Brain microvascular endothelial cell (primary cell): ENCODE measurements at places on chromosomes 2 and 18.

GRCh38 chr2:44789971-44790721 lies 151.4 kb upstream of the SIX3 start:
- no peak for DNase-seq

DNA sequence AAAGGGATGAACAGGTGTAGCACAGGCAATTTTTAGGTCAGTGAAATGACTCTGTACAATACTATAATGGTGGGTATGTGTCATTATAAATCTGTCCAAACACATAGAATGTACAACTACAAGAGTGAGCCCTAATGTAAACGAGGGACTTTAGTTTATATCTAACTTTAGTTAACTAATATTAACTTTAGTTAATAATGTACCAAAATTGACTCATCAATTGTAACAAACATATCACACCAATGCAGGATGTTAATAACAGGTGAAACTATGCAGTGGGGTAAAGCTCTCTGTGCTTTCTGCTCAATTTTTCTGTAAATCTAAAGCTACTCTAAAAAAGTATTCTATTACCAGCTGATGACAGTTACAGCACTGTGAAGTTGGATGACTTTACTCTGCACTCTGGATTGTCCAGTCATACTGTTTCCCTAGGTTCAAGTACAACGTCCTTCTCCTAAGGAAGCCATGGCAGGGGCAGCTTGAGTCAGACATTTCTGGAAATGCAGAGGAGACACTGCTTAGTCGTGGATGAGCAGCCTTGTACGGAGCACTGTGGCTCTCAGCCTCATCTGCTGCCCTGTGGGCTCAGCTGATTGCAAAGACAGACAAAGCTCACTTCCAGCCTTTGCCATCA lies 26.1 kb downstream of the TGFA start:
- no peak for DNase-seq

GRCh38 chr2:111535404-111535803 lies 348.6 kb downstream of the ANAPC1 start:
- peak; percentile 18 for DNase-seq

- DNase-seq = no peak
Measured at GRCh38 chr18:42230636-42231035, 275.6 kb downstream of the PIK3C3 start.

GRCh38 chr2:20168727-20169696 lies 55.9 kb downstream of the SDC1 start:
- DNase-seq = no peak

DNA sequence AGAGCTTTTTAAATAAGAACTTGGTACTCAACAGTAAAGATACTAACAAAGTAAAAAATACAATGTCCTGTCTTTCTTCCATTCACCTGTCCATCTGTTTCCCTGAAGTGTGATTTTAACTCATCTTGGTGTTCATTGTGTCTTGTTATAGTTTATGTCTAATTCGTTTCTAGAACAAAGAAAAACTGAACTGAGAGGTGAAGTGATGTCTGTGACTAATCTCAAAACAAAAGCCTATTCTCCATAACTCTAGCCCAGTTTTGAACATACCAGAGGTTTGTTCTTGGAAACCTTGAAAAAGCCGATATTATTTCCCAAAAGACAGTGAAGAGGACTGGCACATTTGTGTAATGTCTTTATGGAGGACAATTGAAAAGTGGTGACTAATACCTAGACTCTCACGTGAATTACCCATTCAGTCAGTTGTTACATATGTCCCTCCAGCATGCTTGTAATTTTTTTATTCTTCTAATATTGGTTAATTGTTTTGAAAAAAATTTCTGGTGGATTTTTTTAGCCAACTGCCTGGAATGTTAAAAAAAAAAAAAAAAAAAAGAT lies 725.8 kb downstream of the SATB2 start:
- DNase-seq = no peak

DNA sequence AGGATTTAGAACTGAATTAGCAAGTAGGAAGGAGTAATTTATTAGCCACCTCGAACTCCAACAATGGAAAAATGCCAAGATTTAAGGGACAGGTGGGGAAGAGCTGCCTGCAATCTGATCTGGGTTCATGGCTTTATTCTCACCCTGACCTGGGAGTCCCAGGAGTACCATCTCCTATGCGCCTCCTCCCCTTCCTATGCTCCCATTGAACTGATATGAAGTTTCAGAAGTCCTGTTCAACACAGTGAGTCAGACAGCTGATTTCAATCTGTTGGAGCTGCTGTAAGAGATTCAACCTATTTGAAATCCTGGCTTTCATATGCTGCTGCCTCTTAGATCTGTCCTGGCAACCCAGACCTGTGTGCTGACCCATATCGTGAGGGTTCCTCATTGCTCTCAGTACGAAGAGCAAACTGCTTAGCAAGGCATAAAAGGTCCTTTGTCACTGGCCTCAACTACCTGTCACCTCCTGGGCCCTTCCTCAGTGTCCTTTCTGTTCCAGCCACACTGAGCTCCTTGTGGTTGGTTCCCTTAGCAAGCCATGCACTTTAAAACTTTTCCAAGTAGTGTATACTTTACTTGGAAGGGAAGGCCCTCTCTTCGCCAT lies 15.9 kb upstream of the CD28 start:
- DNase-seq = no peak

DNA sequence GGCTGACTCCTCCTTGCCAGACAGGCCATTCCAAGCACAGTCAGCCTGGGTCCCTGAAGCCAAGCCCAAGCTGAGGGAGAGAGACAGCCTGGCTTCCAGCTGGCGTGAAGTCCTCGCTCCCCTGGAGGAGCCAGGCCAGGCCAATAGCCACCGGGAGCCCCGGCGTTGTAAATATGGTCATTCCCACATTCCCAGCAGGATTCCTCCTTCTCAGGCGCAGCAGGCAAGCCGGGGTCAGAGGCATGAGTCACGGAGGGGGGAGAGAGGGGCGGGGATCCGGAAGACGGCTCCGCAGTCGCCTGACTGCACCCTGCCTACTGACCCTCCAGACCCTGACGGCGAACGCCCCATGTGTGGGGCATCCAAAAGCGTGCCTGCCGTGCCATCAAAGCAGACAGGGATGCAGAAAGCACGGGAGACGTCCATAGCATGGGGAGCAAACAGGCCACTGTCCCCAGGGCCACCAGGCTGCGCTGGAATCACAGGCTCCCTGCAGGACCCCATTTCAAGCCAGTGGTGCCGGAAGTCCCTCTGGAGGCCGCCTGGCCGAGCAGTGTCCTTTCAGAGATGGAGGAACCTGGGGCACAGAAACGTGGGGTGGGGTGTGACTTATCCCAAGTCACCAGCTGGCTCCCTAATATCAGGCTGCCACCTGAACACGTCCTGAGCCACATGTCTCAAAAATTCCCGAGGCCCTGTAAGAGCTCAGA lies 48.2 kb downstream of the TWIST2 start:
- peak; percentile 55 for DNase-seq

DNA sequence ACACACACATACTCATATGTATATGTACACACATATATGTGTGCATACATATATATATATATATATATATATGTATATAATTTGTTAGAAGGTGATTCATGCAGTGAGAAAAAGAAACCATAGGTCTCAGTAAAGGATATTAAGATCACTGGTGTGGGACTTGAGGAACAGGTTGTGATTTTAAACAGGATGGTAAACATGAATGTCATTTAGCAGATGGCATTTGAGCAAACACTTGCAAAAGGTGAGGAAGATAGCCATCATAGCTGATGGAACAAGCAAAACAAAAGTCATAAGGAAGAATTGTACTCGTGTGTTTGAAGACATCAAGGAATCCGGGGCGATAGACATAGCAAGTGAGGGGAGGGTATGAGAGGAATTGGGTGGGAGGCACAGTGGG lies 784.5 kb downstream of the TSN start:
- DNase-seq = no peak

DNA sequence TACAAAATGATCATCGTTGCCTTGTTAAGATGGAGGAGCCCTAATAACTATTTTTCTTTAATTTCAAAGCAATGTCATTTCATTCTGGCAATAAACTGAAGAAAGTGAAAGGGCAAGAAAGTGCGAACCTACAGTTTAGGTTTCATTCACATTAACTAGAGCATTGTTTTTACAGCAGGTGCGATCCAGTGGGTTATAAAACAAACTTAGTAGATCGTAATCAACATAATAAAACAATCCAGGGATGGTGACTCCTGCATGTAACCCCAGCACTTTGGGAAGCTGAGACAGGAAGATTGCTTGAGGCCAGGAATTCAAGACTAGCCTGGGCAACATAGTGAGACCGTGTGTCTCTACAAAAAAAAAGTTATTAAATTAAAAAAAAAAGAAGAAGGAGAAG lies 51.1 kb downstream of the AP1S3 start:
- no peak for DNase-seq
